ENCODE measurements at places on chromosomes 7 and 10. TPM values are rescaled to one million over a fixed set of nuclear protein-coding genes. Genes with fewer than 3 reads are reported as not detected.

The TBC1D12 gene
- 10.7 TPM for total RNA-seq

The GARIN1A gene
- total RNA-seq = 0.59 TPM

The ERVW-1 gene
- not detected for total RNA-seq

The CTAGE6 gene
- 0.59 TPM for total RNA-seq

The NKX2-3 gene
- not detected for total RNA-seq

The AKR1C8 gene
- not detected for total RNA-seq

Data from subcutaneous preadipocyte (primary cell).